Naive B cell (primary cell): ENCODE measurements at places on chromosomes 6 and 20.
A peak's percentile ranks its signal among the peaks of the same experiment; 100 is the strongest.

- H3K36me3 ChIP-seq = no peaks in the 10 kb centered on the region
- H3K27ac ChIP-seq = no peak overlapping the region
- no peaks in the 10 kb centered on the region for H3K4me1 ChIP-seq
- no peak overlapping the region for H3K4me3 ChIP-seq
- H3K27me3 ChIP-seq = peaks cover 24% of the 10 kb centered on the region
Measured at GRCh38 chr6:112513175-112513574, 166.0 kb downstream of the RFPL4B start.

DNA sequence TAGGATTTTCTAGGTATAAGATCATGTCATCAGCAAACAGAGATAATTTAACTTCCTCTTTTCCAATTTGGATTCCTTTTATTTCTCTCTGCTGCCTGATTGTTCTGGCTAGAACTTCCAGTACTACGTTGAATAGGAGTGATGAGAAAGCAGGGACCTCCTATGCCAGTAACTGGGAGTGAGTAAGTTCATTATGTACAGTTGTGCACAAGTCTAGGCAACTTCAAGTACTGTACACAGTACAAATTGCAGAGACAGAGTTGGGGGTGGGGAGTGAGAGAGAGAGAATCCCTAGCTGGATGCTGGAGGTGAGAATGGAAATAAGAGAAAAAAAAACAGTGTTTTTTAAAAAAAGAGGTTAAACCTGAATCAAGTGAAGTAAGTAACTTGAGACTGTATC lies 210.2 kb downstream of the MMUT start:
- H3K27ac ChIP-seq = no peak overlapping the region
- no peaks in the 10 kb centered on the region for H3K27me3 ChIP-seq
- H3K36me3 ChIP-seq = no peaks in the 10 kb centered on the region
- DNase-seq = no peak
- H3K4me3 ChIP-seq = no peak overlapping the region

DNA sequence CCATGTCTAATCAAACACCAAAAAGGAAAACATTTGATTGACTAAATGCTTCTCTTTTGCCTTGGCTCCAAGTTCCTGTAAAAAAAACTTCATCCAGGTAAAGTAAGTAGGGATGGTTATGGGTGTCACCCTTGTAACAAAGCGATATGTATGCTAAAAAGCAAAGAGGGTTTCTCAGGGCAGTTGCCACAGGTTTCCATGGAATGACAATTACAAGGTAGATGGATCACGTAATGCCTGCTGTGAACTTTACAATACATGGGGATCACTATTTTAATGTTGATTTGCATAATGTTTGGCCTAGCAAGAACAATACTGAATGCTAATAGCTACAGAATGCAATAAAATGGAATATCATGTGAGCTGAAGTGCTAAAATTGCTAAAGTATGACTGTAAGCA lies 2.9 kb upstream of the BMP2 start:
- H3K36me3 ChIP-seq = no peaks in the 10 kb centered on the region
- H3K27me3 ChIP-seq = peaks cover 23% of the 10 kb centered on the region
- H3K27ac ChIP-seq = no peak overlapping the region
- DNase-seq = no peak
- H3K4me3 ChIP-seq = no peak overlapping the region
- peaks cover 12% of the 10 kb centered on the region for H3K4me1 ChIP-seq

- H3K4me3 ChIP-seq = no peak overlapping the region
- DNase-seq = no peak
- peaks cover 1% of the 10 kb centered on the region for H3K36me3 ChIP-seq
- H3K4me1 ChIP-seq = no peaks in the 10 kb centered on the region
Measured at GRCh38 chr6:151001387-151002056, 136.0 kb downstream of the MTHFD1L start.

DNA sequence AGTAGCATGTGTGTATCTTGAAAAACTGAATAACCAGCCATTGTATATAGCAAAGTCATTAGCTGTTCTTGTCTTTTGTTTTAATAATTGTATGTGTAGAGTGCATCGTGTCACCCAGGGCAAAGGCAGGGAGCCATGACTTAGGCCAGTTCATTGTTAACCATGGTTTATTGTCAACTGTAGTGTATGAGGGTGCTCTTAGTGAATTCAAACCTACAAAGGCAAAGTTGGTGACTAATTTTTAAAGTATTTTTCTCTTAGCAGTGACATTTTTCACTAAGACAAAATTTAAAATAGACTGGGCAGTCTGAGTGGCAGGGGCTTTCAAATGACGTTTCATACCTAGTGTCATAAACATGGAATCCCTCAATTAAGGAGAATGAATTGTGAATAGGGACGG lies 79.0 kb downstream of the TULP4 start:
- H3K4me3 ChIP-seq = no peak overlapping the region
- no peaks in the 10 kb centered on the region for H3K27me3 ChIP-seq
- DNase-seq = no peak
- H3K36me3 ChIP-seq = peaks cover 22% of the 10 kb centered on the region
- H3K4me1 ChIP-seq = peaks cover 33% of the 10 kb centered on the region

GRCh38 chr6:36526066-36526465 lies 21.2 kb downstream of the STK38 start:
- H3K4me1 ChIP-seq = peaks cover 5% of the 10 kb centered on the region
- no peaks in the 10 kb centered on the region for H3K27me3 ChIP-seq

DNA sequence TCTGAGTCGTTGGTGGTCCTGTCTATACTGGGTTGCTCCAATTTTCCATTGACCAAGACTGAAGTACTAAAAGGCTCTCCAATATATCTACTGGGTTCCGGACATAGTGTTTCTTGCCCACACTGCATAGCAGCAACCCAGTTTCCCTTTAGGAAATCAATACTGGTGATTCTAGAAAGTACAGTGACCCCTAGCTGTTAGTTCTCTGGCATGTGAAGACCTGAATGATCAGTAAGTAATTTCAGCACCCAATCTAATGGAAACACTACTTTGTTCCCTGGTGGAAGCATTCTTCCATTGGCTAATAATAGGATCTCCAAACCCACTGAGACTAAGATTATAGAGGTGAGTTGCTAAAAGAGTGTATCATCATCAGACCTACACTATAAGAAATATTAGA lies 40.8 kb upstream of the STMND1 start:
- no peak overlapping the region for H3K27ac ChIP-seq
- no peaks in the 10 kb centered on the region for H3K36me3 ChIP-seq
- no peaks in the 10 kb centered on the region for H3K4me1 ChIP-seq
- H3K27me3 ChIP-seq = no peaks in the 10 kb centered on the region

DNA sequence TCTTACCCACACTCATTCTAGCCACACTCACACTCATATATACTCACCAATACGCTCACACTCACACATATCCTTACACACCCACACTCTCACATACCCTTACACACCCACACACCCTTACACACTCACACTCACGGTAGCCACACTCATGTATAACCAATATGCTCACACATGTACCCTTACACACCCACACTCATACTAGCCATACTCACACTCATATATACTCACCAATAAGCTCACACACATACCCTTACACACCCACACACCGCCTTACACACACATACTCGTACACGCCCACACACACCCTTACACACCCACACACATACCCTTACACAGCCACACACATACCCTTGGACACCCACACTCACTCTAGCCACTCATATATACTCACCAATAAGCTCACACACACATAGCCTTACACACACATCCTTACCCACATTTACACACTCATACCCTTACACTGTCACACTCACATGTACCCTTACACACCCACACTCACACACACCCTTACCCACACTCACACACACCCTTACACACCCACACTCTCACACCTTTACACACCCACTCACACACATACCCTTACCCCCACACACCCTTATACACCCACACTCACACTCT lies 192.5 kb upstream of the SNX9 start:
- H3K27me3 ChIP-seq = no peaks in the 10 kb centered on the region
- H3K4me3 ChIP-seq = no peak overlapping the region
- no peak overlapping the region for H3K27ac ChIP-seq
- no peaks in the 10 kb centered on the region for H3K36me3 ChIP-seq
- DNase-seq = no peak
- peaks cover 6% of the 10 kb centered on the region for H3K4me1 ChIP-seq

GRCh38 chr20:32920066-32920465 lies 61.3 kb downstream of the EFCAB8 start:
- no peak overlapping the region for H3K27ac ChIP-seq
- H3K27me3 ChIP-seq = no peaks in the 10 kb centered on the region
- peaks cover 5% of the 10 kb centered on the region for H3K4me1 ChIP-seq
- H3K36me3 ChIP-seq = peaks cover 5% of the 10 kb centered on the region
- no peak overlapping the region for H3K4me3 ChIP-seq

GRCh38 chr6:912871-913835 lies 220.2 kb upstream of the EXOC2 start:
- peaks cover 30% of the 10 kb centered on the region for H3K27me3 ChIP-seq
- H3K4me1 ChIP-seq = no peaks in the 10 kb centered on the region
- H3K4me3 ChIP-seq = no peak overlapping the region
- H3K36me3 ChIP-seq = peaks cover 9% of the 10 kb centered on the region
- H3K27ac ChIP-seq = no peak overlapping the region

DNA sequence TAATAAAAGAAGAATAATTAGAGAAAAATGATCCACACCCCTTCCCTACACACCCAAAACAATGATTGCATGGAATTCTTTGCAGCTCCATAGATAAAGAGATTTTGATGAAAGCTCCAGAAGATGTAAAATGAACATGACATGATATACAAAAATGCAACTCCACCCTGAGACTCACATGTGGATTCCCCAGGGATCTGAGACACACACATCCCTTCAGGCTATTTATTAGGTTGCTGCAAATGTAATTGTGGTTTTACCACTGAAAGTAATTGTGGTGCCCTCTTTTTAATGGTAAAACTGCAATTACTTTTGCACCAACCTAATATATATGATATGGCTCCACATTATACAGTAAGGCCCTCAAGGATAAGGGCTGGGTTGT lies 40.4 kb upstream of the TBC1D7 start:
- DNase-seq = no peak
- no peaks in the 10 kb centered on the region for H3K36me3 ChIP-seq
- H3K27ac ChIP-seq = no peak overlapping the region
- H3K27me3 ChIP-seq = no peaks in the 10 kb centered on the region
- peaks cover 29% of the 10 kb centered on the region for H3K4me1 ChIP-seq

- DNase-seq = no peak
- H3K27me3 ChIP-seq = no peaks in the 10 kb centered on the region
- H3K4me3 ChIP-seq = no peak overlapping the region
- H3K27ac ChIP-seq = no peak overlapping the region
Measured at GRCh38 chr6:137156650-137157049, 16.8 kb downstream of the IL22RA2 start.

DNA sequence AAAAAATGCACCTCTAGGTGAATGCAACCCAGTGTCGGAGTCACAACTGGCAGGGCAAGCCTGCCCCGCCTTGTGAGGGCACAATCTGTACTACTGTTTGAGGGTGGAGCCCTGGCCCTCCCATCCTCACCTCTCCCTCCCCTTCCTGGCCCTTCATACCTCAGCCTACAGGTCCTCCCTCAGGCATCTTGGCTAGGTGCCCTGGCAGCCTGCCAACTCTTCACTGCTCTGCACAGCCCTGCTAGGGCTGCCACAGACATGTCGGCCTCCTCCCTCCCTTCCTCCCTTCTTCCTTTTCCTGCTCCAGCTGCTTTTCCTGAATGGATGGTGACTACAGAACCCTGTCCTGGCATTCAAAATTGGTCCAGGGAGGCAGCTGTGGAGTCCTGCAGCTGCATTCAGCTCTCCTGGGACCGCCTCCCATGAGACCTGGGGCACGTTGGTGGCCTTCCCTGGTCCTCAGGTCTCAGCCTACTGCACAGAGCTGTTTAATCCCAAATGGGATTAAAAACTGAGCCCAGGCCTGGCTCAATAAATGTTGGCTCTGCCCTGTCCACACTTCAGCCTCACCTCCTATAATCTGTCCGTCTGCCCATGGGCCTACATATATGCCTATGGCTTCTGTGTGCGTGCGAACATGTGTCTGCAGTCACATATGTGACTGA lies 52.7 kb downstream of the CDH22 start:
- H3K4me3 ChIP-seq = no peak overlapping the region
- peaks cover 4% of the 10 kb centered on the region for H3K4me1 ChIP-seq
- peaks cover 44% of the 10 kb centered on the region for H3K27me3 ChIP-seq
- no peak for DNase-seq
- H3K27ac ChIP-seq = no peak overlapping the region

- H3K27ac ChIP-seq = peak overlapping the region; percentile 44
- H3K4me1 ChIP-seq = peaks cover 11% of the 10 kb centered on the region
- no peak for DNase-seq
- H3K27me3 ChIP-seq = no peaks in the 10 kb centered on the region
- H3K4me3 ChIP-seq = no peak overlapping the region
- no peaks in the 10 kb centered on the region for H3K36me3 ChIP-seq
Measured at GRCh38 chr20:63578224-63579016, 4.4 kb upstream of the HELZ2 start.
